ENCODE measurements at places on chromosomes 12 and 14.
A peak's percentile ranks its signal among the peaks of the same experiment; 100 is the strongest.

DNA sequence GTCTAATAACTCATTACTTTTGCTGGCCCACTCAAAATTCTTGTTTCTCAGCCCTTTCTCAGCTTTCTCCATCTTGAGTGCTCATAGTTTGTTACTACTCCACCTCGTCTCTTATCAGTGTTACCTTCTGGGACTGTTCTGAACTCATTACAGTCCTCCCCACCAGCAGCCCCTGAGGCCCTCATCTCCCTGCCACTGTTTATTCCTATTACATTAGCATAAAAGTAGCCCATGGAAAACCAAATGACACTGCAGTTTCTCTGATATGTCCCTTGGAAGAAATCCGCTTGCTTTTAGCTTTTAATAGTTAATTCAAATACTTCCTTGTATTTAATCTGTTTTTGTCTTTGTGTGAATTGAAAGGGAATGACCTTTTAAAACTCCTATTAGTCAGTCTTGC is 7.6 kb downstream of the AKAP6 start:
- no peak for DNase-seq

- no peak for DNase-seq
Measured at GRCh38 chr12:100058482-100059029, 73.8 kb upstream of the ANKS1B start.

DNA sequence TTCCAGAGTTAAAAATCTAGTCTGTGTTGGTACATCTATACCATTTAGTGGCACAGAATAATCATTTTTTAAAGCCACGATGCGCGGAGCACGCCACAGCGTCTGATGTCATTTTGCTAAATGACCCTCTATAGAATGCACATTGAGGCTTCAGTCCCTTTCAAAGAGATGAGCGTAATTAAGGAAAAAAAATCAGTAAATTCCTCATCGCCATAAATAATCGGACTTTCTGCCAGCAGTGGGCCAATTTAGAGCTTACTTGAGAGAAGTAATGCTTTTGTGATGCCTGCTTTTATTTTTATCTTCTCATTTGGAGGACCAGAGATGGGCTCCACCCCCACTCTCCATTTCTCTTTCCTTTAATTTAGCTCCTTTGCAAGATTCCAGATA is 4.0 kb downstream of the ASCL1 start:
- DNase-seq, result no peak

- no peak for DNase-seq
Measured at GRCh38 chr12:73053893-73054292, 781.7 kb downstream of the TRHDE start.

DNA sequence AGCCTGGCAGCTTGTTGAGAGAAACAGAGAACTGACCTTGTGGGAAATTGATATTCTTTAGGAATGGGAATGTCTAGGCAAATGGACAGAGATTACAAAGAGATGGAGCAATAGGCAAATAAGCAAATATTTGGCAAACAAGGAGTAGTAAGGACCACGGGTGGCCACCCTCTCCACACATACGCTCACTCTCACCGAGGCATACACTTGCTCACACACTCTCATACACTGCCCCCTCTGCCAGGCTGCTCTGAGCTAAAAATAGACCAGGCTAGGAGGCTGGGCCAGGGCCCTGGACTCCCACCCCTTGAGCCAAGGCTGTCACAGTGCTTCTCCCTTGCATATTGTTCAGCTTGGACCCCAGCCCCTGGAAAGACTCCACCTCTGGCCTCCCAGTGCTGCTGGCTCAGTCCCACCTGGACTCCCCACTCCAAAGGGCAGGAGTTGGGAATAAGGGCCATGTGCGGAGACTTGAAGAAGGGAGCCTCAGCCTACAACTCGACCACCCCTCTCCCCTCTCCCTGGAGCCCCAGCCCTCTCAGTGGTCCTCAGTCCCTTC is 1.1 kb downstream of the PPP1R1A start:
- no peak for DNase-seq

- DNase-seq, result no peak
Measured at GRCh38 chr12:118064608-118065007, 3.6 kb upstream of the WSB2 start.

DNA sequence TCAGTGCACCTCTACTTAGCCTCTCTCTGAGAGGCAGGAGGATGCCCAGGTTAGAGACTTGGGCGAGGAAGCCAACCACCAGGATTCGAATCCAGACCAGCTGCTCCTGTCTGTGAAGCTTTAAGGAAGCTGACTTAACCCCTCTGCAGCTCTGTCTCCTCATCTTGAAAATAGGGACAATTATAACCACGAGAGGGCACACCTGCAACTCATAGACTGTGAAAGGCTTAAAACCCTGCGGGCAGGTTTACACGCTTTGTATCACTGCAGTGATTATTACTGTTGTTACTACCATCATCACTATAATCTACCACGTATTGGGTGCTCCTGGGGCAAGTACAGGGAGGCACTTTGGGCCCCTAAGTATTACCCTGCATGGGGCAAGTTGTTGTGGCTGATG is 379.8 kb downstream of the VRK1 start:
- DNase-seq, result no peak

DNA sequence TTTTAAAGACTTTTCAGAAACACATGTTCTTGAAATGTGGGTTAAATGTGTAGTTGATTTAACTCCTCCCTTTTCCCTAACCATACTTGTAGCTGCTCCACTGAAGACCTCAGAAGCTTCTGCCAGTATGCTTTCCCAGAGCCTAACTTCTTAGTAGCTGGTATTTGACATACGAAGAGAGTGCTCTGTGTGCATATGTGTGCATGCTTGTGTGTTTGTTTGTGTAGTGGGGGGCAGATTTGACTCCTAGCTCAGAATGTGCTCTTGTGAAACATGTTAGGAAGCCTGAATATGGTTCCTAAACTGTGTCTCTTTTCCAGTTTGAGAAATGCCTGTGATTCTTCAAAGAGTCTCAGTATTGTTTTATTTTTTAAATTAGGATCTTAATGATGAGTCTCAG is 420.4 kb downstream of the PCNX1 start:
- no peak for DNase-seq

DNA sequence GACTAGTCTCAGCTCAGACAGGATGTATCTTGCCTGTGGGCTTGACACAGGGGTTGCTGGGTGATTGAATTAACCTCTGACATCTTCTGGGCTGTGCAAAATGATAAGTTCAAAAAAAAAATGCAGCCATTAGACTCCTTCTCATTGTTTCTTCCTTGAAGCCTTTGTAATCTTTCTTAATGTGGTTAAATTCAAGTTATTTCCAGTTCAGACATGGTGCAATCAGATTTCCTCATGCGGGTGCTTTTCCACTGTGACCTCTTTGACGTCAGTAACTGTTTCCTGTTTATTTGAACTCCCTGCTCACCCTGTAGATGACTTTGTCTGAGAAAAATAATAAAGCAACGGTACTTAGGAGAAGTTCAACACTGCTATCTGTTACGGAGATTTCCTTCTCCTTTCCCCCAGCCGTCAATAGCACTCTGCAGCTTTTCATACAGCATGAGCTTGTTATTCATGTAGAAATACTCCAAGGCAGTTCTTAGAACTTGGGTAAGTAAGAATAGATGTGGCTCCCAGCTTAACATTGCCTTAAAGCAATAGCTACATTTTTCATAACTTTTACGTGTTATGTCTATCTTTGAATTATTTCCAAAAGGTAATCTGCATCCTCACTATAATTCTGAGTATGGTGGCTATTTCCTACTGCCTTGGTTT is 155.5 kb downstream of the PRKCH start:
- no peak for DNase-seq

DNA sequence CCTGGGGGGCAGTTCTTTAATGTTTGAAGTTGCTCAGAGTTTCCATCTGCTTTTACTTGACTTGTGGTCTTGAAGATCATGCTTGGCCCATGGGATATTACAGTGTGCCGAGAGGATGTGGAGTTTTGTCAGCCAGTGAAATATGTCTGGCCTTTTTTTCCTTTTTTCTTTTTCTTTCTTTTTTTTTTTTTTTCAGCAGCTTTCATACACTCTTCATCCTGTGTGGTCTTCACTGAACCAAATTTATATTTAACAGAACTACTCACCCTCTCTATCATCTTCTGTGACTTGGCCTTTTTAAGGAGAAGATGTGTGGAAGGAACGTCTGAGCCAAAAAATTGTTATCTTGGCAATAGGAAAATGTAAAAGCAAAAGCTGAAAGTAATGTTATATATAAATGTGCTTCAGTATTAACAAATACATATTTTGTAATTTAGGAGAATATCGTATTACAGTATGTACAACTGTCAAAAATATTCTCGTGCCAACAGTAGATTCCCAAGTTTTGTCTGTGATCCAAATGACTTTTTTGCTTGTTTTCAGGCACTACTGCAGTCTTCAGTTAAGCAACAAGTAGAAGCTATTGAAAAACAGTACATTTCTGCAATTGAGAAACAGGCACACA is 200.6 kb downstream of the CCDC91 start:
- no peak for DNase-seq

GRCh38 chr14:54772451-54772881 is 130.2 kb downstream of the GCH1 start:
- DNase-seq, result no peak

GRCh38 chr12:62260733-62261683 is 804 bp downstream of the USP15 start:
- no peak for DNase-seq

DNA sequence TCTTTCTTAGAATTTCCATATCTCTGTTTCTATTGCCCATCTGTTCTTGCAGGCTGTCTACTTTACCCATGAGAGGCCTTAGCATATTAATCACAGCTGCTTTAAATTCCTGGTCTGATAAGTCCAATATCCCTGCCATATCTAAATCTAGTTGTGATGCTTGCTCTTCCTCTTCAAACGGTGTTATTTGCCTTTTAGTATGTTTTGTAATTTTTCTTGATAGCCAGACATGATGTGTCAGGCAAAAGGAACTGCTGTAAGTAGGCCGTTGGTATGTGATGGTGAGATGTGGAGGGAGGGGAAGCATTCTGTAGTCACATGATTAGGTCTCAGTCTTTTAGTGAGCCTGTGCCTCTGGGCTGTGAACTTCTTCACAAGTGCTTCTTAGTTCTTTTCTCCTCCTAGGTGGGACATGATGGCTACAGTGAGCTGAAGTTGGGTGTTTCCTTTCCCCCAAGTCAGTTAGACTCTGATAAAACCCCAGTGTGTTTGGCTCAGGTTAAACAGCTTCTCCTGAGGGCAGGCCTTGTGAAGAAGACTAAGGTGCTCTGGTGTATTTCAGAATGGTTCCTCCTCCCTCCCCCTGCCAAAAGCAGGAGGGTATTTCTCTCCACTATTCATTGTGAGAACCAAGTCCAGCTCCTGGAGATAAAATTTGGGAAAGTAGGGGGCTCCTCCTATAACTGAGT is 195.9 kb upstream of the PARP11 start:
- no peak for DNase-seq

GRCh38 chr12:56271031-56271430 is 4.3 kb downstream of the COQ10A start:
- no peak for DNase-seq

DNA sequence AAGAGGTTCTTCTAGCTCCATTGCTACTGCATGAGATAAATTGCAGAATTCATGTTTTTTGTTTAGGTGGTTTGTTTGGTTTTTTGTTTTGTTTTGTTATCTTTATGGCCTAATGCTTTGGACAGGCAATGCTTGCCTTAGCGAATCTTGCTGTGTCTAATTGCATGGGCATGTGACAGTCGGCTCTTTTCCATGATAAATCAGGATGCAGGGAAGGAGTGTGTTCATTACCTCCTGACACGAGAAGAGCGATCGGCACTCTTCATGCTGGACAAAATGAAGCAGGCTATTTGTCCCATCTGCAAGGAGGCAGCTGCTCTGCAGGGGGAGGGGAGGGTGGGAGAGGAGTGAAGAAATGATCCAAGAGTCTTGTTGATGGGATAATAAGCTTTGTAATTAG is 6.5 kb downstream of the CCDC60 start:
- DNase-seq, result no peak

DNA sequence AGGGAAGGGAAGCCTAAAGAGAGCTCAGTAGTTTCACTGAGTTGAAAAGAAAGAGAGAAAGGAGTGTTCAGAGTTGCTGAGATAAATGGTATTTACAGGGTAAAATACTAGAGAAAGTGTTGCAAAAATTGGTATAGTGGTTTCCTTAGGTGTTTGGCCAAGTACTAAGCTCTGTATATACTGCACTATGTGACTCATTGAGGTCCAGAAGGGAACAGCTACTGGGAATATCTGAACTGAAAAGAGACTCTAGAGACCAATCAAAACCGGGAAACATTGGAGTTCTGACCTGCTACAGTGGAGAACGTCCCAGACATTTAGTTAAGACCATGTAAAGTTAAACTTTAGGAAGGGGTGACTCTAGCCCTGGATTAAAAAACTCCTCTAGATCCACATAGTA is 42.7 kb upstream of the ALX1 start:
- no peak for DNase-seq

DNA sequence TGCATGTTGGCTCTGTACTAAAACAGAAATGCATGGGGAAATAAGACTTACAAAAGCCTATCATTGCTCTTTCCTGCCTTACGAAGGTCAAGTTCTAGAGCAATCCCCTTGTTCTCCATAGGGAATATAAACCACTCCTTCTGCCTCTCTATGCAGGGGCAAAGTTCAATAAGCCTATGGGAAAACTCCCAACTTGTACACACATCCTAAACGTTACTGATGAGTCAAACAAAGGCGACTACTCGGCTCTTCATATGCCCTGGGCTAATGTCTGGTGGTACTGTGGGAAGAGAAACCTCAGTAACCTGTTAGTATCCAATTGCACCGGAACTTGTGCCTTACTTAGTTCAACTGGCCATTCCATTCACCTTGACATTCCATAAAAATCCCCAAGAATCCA is 32.7 kb downstream of the PRMT8 start:
- peak; percentile 16 for DNase-seq

- no peak for DNase-seq
Measured at GRCh38 chr12:87202189-87202588, 827.0 kb downstream of the C12orf50 start.

DNA sequence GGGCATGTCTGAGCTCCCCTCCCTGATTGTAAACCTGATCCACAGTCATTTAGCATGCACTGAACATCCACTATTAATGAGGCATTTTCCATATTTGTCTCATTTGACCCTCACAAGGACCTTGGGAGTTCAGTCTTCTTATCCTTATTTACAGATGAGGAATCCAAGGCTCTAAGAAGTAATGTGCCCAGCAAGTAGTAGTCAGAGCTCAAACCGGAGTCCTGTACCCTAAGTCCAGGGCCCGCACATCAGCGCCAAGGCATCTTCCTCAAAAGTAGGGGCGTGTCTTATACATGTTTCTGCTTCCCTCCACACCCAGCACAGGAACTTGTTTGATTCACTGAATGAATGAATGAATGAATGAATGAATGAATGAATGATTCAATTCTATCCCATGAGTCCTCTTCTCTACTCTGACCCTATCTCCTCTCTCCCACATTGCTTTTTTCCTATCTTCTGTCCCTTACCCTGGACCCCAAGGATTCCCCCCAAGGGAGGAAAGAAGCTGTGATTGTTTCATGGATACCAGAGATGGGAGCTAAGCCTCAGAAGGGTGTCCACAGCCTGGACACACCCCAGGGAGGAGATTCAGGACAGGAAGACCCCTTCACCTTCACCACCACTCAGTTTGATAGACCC is 21.8 kb upstream of the KRT8 start:
- DNase-seq, result no peak

- DNase-seq, result no peak
Measured at GRCh38 chr14:104394409-104394851, 185.1 kb upstream of the C14orf180 start.

GRCh38 chr12:109910969-109911348 is 10.9 kb downstream of the TCHP start:
- DNase-seq, result no peak

All from SK-N-MC (cell line).